Stimulated activated naive CD8-positive, alpha-beta T cell treated with anti-CD3 and anti-CD28 coated beads, Interleukin-15, amount 100 ng/mL, for 72 hours (primary cell): ENCODE measurements at places on chromosomes 11 and 22.

DNA sequence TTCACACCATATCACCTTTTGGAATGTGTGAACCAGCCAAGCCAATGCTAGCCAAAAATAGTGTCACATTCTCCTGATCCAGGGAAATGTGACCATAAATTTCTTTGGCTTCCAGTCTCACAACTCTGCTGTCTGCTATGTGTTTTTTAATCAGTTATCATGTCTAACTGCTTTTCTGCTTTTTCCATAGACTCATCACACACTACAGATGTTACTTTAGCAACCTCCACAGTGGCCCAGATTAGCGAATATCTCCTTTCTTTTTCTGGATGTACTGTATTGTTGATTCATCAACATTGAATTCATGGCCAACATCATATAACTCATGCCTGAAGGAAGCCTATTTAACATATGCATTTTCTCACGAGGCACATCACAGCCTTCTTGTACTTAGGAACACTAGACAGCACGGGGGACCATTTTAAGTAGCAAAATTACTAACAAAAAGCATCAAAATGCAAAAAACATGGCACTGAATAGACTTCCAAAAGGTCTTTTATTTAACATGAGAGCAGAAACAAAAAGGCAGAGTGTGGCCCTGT lies 73.1 kb upstream of the POU2AF2 start:
- no peak for DNase-seq

DNA sequence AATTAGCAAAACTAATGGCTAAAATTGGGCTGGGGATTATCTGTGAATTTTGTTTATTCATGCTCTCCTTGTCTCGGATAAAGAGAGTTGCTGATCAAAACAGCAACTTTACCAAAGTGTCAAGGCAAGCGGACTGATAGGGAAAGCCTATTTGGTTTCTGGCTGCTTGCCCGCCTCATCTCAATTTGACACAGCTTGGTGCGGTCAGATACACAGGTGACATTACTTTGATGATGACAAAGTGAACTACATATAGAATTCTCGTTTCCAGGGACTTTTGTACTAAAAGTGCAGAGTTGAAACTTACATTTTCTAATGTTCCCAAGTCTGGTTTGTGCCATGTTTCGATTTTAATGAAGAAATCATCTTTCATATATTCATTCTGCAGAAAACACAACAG lies 22.8 kb downstream of the PITPNB start:
- no peak for DNase-seq

GRCh38 chr11:122115524-122116379 lies at the start of gene BLID:
BLID (minus strand) TSS chr11:122116215; CDS start chr11:122115922, 293 bp downstream.
- DNase-seq: no peak

- DNase-seq: no peak
These were observed 13.1 kb downstream of the MLC1 start for GRCh38 chr22:50072167-50072555.

- DNase-seq: no peak
These were observed 498.8 kb upstream of the API5 start for GRCh38 chr11:42812960-42813359.

DNA sequence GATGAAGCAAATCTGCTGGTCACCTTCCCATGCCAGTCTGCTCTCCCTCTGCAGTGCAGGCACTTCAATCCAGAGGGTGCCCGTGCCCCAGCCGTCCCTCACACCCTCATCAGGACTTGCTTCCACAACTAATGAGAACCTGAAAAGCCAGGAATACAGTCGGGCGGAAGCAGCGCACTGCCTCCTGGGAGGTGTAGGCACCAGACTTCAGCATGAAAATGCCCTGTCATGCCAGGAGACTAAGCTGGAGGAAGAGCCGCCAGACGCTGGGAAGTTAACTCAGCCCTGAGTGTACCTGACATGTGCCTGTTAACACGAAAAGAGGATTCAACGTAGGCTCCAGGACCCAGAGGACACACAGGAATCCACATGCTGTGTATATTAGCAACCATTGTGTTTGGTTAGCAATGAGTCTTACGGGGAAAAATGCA lies 40.1 kb upstream of the FLI1 start:
- DNase-seq: no peak

DNA sequence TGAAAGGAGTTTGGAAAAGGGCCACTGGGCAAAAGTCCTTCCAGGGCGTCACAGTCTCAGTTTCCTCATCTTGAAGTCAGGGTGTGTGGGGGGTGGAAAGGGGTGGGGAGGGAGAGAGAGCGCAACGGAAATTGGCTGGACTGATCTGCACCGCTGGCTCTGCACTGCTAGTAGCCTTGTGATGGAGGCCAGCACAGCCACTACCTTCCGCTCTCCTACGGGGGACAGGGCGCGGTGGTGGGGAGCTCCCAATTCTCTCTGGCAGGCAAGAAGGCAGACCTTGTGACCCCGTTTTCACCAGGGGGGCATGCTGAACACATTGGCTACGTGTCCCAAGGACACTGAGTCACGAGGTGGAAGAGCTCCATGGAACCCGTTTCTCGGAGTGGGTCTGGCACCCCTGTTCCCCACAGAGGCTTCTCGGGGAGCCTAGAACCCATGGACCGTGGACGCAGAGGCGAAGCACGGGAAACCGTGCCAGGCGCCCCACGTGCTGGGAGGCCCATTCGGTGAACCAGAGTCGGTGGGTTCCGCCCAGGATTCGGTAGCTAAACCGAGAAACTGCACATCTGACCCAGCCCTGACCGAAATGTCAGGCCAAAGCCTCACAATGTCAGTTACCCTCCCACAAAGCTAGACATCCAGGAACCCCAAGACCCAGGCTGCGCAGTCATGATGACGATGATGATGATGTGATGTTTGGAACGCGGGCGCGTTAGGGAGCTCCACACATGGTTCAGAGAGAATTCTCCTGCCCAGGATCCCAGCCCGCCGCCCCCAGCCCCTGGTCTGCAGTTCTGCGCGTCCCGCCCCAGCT lies 28.3 kb upstream of the WNT11 start:
- peak; percentile 41 for DNase-seq

- DNase-seq: no peak
These were observed 581.9 kb downstream of the BUD13 start for GRCh38 chr11:116190861-116191260.

DNA sequence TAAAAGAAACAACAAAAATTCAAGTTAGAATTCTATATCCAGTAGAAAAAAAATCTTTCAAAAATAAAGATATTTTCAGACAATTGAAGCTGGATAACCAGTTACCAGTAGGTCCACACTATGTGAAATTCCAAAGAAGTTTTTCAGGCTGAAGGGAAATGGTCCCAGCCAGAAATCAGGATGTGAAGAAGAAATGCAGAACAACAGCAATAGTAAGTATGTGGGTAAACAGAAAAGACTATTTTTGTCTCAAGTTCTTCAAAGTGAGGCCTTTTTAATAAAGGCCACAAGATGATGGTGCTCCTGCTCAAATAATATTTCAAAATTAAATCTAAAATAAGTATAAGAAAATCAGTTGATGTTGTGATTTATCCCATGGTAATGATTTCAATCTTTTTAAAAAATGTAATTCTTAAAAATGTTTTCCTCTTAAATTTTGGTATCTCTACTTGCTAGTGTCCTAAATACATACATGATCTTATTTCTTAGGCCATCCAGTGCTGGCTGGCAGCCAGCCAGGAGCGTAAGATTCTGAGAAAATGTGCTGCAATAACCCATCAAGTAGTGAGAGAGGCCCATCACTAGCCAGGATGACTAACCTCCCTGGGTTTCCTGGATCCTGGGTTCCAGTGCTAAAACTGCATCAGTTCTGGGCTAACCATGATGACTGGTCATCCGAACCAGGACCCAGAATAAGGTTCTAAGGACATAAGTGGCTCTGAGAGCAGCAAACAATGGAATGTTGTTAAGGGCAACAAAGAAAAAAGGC lies 15.6 kb upstream of the UCP3 start:
- DNase-seq: peak; percentile 81

DNA sequence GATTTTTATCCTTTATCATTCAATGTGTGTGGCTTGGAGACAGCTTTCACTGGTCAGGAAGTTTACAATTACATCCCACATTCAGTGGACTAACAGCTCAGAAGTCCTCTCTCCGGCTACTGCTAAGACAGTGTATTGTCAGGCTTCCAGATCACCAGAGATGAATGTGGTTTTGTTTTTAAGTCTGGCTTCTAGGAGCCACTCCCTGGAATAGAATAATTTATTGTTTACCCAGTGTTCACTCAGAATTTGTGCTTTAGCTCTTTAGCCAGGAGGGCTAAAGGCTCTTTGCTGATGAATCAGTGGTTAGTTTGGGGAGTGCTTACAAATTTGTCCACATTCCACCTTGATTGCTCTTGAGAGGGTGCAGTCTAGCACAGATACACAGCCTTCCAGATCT lies 26.5 kb downstream of the TRIM77 start:
- no peak for DNase-seq

GRCh38 chr11:2513441-2513840 lies 68.6 kb downstream of the KCNQ1 start:
- DNase-seq: no peak

GRCh38 chr11:116396331-116396730 lies 376.5 kb downstream of the BUD13 start:
- no peak for DNase-seq

DNA sequence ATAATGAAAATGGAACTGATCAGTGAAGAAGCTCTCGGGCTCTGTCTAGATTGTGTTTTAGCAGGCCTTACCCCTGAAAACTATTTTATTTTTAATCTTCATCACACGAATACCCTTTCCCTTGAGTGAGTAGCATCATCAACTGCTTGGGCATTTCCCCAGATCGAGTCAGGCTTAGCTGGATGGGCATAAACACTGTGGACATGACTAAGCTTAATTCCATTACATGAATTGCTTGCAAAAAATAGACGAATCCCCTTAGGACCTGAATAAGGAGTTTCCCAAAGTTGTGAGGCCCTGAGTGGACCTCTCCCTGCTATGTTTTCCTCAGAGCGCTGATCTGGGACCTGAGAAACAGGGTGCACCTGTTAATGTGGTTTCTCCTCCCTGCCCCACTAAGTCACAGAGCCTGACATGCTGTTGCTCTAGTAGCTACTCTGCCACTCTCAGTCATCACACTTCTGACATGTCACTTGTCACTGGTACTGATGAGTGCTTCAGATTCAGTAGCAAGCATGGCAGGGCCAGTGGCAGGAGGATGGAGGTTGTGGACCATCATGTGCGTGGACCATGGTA lies 53.5 kb downstream of the ENDOD1 start:
- DNase-seq: no peak

GRCh38 chr11:3710485-3711259 lies 39.5 kb upstream of the CHRNA10 start:
- DNase-seq: no peak

DNA sequence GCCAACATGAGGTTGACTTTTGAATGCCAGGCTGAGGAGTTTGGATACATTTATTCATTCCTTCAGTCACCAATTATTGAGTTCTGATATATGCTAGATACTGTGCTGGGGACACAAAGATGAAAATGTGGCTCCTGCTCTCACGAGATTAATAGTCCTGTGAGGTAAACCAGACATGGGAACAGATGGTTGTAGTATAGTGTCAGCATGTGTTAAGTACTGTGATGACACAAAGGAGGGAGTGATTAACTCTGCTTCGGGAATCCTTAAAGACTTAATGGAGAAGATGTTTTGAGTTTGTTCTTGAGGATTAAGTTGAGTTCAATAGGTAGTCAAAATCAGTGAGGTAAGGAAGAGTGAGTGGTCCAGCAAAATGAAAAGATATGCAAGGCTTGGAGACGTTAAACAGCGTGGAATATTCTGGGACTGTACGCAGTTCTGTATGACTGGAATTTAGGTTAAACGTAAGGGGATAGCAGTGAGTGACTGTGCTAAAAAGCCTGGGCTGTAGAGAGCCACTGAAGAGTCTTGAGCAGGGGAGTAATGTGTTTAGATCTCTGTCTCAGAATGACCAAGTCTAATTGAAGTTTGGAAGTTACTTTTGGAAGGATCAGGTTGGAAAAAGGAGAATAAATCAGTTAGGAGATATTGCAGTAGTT lies 11.8 kb downstream of the RNF121 start:
- no peak for DNase-seq

DNA sequence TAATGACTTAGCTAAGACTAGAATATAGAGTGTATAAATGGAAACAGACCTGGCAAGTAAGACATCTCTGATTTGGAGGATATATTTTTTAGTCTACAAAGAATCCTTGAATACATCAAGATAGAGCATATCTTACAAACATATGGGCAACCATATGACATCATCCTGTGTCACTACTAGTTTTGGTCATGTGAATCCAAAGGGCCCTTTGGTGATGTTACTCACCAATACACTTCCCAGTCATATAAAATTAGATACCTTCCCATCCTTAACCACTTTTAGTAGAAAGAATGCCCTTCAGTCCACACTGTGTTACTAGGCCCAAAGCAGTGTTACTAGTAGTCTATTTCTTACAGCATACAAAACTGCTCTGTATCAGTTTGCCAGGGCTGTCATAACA lies 31.6 kb downstream of the GRIA4 start:
- DNase-seq: no peak

DNA sequence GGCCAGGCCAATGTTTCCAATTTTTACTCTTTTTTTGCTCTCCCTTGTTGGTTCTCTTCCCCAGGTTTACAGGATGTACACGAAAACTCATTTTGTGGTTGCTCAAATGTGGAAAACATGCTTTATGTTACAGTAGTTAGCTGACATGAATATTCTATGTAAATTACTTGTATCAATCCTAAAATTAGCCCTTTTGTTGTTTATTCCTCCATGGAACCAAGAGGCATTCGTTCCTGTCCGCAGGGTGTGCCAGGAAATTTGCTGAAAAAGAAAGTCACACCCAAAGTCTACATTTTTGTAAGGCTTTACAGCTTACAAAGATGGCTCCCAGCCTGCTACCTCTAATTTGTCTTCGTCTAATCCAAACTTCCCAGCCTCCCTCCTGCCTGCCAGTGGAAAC lies 652.3 kb downstream of the ETS1 start:
- DNase-seq: no peak

DNA sequence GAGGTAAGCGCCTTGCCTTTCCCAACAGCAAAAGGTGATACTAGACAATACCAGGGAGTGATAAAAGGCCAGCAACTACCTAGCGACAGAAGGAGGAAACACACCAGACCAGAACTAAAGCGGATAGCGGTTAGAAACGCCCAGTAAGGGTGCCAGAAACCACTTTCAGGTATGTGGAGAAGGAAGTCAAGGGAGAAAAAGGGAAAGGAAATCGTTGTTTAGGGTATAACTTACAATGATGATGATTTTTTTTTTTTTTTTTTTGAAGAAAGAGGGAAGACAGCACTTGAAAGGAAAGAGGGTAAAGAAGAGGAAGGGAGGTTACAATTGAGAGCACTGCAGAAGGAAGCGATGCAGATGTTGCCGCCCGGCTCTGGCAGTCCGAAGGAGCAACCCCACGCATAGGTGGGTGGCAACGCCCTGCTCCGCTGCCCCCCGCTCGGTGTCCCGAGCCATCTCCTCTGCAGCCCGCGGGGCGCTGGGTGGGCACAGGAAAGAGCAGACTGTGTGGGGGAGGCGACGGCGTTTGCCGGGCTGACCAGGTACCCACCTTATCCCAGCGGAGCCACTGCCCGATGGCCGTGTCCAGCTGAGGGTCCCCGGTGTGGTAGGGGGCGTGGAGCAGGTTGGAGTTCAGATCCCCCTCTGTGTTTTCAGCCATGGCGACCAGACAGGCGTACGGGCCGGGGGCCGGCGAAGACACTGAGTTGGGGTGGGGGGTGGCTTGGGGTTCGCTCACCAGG lies 561 bp downstream of the PGM2L1 start:
- peak; percentile 34 for DNase-seq

GRCh38 chr11:93734427-93735222 lies 6.7 kb downstream of the TAF1D start:
- DNase-seq: no peak
